ENCODE measurements at places on chromosomes 4 and X.

- DNase-seq = no peak
These were observed 149.5 kb downstream of the PJA1 start for GRCh38 chrX:69015564-69016292.

DNA sequence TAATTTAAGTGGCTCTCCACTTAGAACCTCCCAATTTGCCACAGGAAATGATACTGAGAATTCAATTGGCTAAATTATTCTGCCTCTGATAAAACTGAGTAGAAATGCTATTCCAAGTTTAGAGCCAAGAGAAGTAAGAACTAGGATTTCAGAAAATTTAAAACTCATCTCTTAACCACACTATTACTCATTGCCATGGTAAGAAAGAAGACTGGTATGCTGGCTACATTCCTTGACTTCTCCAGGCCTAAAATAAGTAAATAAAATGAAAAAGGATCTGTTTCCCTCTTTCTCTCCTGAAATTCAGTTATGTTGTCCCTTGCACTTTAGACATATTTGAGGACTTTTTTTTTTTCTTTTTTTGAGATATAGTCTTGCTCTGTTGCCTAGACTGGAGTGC lies 23.3 kb downstream of the ZNF280C start:
- no peak for DNase-seq

GRCh38 chrX:154032160-154032559 lies 12.5 kb upstream of the IRAK1 start:
- no peak for DNase-seq

DNA sequence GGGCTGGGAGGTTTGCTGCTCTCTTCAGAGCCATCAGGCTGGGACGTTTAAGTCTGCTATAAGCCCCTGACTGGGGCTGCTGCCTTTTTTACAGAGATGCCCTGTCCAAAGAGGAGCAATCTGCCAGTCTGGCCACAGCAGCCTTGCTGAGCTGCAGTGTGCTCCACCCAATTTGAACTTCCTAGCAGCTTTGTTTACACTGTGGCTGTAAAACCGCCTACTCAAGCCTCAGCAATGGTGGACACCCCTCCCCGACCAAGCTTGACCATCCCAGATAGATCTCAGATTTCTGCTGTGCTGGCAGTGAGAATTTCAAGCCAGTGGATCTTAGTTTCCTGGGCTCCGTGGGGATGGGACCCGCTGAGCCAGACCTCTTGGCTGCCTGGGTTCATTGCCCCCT lies 40.7 kb downstream of the SPATA18 start:
- no peak for DNase-seq

GRCh38 chrX:150833454-150834056 lies 64.9 kb downstream of the CD99L2 start:
- no peak for DNase-seq

- no peak for DNase-seq
These were observed 59.2 kb downstream of the SLC7A11 start for GRCh38 chr4:138182838-138183426.

- no peak for DNase-seq
These were observed 514.3 kb downstream of the PDHA2 start for GRCh38 chr4:96354036-96354712.

DNA sequence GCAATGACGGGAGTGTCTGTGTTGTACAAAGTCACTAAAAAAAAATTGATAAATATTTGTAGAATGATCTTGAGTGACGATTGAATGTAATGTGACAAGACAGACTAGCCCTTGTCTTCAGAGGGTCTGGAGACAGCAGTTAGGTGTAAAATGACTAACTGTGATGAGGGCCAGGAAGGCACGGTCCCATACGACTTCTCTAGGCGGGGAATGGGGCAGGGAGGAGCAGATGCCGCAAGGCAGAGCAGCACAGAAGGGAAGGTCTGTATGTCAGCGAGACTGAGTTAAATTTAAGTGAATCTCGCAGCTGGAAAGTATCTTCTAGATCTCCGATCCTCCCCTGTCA lies 405 bp downstream of the CENPE start:
- DNase-seq = no peak

GRCh38 chr4:170827562-170828274 lies 738.0 kb upstream of the AADAT start:
- no peak for DNase-seq

DNA sequence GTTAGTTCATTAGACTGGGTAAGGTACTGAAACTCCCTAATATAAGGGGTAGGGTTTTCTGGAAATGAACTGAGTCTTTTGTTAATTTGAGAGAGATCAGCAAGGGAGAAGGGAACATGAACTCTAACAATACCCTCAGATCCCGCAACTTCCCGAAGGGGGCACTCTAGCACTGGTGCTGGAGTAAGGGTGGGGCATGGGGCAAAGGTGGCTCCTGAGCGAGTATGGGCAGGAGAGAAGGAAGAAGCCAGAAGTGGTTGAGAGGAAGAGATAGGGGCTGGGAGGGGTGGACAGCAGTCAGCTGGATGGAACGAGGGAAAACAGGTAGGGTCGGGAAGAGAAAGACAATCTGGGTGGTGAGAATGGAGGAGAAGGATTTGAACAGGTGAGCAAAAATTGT lies 183.2 kb upstream of the MAGEE2 start:
- DNase-seq = no peak

- no peak for DNase-seq
These were observed 33.3 kb upstream of the SORCS2 start for GRCh38 chr4:7158991-7159390.

DNA sequence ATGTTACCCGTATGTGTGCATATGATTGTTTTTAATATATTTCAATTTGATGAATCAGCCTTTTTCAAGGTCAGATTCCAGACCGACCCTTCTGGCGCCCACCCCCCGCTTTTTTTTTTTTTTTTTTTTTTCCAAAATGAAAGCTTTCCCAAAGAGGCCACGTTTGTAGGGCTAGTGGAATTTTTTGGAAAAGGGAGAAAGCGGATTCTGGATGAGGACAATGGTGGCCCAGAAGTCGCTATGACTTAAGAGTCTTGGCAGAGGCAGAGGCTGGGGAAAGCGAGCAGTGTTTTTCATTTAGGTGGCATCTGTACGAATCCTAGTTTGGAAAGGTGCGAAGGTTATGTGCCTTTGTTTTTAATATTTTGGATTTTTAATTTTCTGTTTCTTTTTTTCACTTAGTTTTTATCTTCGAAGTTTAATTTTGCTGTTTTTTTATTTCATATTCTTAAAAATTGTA lies 14.6 kb downstream of the NDUFB11 start:
- no peak for DNase-seq

GRCh38 chr4:76960014-76960413 lies 10.5 kb downstream of the SEPTIN11 start:
- DNase-seq = no peak

DNA sequence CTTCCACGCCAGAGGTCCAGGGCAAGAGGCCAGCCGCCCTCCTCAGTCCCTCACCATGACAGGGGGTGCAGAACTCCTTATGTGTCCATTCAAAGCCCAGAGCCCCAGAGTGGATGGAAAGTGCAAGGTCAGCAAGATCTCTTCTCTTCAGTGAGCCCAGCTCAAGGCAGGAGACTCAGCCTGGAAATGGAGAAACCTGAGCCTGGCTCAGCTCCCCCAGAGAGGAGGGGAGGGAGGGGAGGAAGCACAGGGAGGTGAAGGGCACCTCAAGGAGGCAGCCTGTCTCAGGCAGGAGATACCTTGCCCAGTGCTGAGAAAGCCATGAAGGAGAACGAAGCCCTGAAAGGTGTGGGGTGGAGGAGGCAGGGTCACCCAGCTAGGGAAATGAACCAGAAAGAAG lies 121.8 kb upstream of the PJA1 start:
- DNase-seq = no peak

GRCh38 chrX:21374994-21375707 lies 933 bp downstream of the CNKSR2 start:
- peak; percentile 2 for DNase-seq

DNA sequence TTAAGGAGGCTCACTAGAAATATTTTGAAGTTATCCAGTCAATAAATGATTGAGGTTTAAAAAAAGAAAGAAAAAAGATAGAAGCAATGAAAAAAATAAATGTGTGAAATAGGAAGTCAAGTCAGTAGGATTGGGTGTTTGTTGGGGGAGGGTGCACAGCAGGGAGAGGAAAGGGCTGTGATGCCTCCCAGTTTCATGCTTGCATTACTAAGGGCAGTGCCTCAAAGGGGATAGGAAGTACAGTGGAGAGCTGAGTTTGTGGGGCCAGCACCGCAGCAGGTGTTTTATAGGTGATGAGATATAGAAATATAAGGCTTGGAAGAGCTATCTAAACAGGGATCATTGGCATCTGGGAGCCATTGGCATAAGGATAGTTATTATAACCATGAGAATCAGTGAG lies 919.2 kb downstream of the STIM2 start:
- no peak for DNase-seq

- no peak for DNase-seq
These were observed 366.5 kb downstream of the ZNF674 start for GRCh38 chrX:46178763-46179162.

DNA sequence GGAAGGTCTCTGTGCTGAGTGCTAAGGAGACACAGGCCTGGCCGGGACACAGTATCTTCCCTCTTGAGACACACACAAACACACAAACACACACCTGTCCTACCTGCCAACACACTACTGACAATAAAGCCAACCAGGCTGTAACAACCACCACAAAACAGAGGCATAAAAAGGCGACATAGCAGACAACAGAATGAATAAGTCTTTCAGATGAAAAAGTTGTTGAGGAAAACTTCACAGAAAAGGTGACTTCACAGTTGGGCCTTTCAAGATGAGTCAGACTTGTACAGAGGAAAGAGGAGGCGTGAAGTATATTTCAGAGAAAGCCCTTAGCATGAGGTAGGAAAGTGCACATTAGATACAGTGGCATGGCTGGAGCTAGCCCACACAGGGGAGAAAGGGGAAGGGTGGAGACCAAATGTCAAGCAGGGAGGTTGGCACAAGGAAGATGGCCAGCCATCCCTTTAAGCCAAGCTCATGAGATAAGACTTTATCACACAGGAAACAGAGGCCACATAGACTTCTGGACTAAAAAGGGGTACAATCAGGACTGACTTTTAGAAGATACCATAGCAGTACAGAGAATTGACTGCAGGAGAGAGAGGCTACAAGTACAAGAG lies 54.0 kb downstream of the SLC9A7 start:
- DNase-seq = peak; percentile 6

- DNase-seq = no peak
These were observed 47.4 kb downstream of the FGF2 start for GRCh38 chr4:122873821-122874593.

GRCh38 chr4:164700471-164700870 lies 53.5 kb upstream of the SMIM31 start:
- no peak for DNase-seq

GRCh38 chr4:48139691-48140090 lies 5.6 kb upstream of the TXK start:
- DNase-seq = no peak

- DNase-seq = peak; percentile 66
These were observed 107.1 kb downstream of the NSUN7 start for GRCh38 chr4:40856840-40857362.

DNA sequence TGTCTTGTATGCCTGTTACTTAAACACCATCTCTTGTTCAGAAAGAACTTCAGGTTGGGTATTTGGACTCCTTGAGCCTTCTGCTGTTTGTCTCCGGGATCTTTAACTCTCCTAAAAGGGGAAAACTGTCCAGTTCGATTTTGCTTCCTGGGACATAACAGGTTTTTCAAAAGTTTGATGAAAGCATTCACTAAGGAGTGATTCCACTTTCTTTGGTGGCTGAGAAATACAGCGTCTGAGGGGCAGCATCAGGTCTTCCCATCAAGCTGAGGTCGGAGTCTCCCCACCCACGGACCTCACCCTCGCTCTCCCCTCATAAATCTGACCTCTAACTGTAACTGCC lies 1.4 kb downstream of the AFAP1 start:
- no peak for DNase-seq

DNA sequence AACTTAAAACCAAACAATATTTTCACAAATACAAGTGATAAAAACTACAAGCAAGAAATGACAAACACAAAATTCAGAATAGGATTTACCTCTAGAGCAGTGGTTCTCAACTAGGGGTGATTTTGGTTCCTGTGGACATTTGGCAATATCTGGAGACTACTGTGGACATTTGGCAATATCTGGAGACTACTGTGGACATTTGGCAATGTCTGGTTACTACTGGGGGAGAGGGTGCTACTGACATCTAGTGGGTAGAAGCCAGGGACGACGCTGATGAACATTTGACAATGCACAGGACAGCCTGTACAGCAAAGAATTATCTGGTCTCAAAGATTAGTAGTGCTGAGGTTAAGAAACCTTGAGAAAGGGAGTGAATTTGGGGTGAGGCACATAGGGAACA lies 169.8 kb downstream of the CLCN4 start:
- DNase-seq = no peak

- DNase-seq = no peak
These were observed 307.6 kb upstream of the CTSO start for GRCh38 chr4:156261230-156261629.

GRCh38 chrX:44224760-44225159 lies 118.7 kb downstream of the EFHC2 start:
- no peak for DNase-seq

- no peak for DNase-seq
These were observed 95.8 kb downstream of the SLIT2 start for GRCh38 chr4:20347531-20347930.

DNA sequence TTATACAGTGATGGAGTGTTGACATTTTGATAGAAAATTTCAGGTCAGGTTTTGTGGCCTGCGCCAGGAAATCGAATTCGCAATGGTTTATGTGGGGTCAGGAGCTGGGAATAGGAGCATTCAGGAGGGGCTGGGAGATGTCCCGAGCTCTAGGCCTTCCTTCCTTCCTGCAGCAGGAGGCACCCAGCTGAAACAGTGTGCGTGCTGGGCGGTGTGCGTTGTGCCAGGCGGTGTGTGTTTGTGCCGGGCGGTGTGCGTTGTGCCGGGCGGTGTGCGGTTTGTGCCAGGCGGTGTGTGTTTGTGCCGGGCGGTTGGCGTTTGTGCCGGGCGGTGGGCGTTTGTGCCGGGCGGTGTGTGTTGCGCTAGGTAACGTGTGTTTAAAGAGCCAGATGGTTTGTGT lies 1.7 kb downstream of the UVSSA start:
- no peak for DNase-seq

DNA sequence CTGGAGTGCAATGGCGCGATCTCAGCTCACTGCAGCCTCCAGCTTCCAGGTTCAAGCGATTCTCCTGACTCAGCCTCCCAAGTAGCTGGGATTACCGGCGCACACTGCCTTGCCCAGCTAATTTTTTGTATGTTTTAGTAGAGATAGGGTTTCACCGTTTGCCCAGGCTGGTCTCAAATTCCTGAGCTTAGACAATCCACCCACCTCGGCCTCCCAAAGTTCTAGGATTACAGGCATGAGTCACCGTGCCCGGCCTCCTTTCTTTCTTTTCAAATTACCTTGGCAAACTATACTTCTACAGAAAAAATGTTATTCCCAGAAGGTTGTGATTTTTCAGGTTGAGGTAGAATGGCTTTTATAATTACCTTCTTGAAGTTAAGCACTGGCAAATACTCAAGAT lies 321.9 kb upstream of the PRPS2 start:
- DNase-seq = no peak

GRCh38 chr4:85476381-85476780 lies 1.4 kb downstream of the ARHGAP24 start:
- no peak for DNase-seq

DNA sequence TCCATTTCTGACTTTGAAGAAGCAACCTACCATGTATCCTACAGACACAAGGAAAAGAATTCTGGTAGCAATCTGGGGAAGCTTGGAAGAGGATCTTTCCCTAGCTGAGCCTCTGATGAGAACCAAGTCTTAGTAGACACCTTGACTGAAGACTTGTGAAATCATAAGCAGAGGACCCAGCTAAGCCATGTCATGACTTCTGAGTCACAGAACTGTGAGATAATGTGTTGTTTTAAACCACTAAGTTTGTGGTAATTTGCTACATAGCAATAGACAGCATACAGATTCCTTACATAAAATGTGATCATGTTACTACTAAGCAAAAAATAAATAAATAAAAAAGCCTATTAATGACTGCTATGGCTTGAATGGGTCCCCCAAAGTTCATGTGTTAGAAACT lies 71.3 kb upstream of the ANKRD50 start:
- DNase-seq = no peak

All from stimulated activated CD4-positive, alpha-beta T cell treated with anti-CD3 and anti-CD28 coated beads, Interleukin-12 subunit alpha, Interleukin-12 subunit beta, amount 100 ng/mL, for 4 hours (primary cell).